ENCODE measurements at places on chromosomes 16 and 17.

DNA sequence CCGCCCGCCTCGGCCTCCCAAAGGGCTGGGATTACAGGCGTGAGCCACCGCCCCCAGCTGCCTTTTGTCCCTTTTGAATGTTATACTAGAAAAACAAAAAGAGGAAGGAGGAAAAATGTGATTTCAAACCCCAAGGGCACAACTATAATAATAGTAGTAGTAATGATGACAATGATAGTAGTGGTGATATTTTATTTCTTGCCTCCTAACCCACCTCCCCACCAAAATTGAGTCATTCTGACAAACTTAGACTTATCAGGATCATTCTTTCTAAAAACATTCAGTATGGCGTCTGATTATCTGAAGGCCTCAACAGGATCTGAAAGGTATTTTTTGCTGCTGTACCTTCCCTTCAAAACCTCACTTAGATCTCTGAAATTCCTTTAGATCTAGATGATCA is 13.6 kb downstream of the GPATCH8 start:
- no peak for DNase-seq

GRCh38 chr16:53429221-53429943 is 4.9 kb upstream of the RBL2 start:
- no peak for DNase-seq

DNA sequence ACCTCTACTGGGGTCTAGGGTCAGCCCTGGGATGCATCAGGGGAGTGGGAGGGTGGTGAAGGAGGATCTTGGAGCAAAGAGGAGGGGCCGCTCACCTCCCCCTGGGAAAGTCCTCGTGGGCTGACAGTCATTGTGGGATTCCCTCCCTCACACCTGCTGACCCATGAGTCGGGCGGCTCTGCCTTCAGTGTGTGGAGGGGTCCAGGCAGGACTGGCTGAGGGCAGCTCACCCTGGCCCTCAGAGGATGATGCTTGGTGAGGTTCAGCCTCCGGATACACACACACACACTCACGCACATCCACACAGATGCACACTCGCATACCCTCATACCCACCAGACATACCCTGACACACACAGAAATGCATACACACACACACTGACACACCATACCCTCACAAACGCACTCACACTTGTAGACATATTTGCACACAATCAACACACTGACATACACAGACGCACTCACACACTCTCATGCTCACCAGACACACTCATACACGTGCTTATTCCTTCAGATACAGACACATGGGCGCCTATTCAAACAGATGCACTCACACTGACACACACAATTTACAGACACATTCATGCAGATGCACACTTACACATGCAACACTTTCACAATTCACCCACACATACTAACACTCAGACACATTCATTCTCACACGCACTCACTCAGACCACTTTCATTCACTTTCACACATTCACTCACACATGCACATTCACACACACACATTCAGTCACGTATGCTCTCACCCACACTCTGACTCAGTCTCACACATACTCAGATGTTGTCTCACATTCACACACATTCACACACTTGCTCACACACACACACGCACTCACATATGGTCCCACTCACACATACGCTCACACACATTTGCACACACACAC is 105.1 kb upstream of the RPL38 start:
- DNase-seq = no peak

GRCh38 chr16:1830213-1830612 is 3.2 kb downstream of the FAHD1 start:
- DNase-seq = no peak

GRCh38 chr16:7090628-7091115 is 242.0 kb upstream of the RBFOX1 start:
- no peak for DNase-seq

DNA sequence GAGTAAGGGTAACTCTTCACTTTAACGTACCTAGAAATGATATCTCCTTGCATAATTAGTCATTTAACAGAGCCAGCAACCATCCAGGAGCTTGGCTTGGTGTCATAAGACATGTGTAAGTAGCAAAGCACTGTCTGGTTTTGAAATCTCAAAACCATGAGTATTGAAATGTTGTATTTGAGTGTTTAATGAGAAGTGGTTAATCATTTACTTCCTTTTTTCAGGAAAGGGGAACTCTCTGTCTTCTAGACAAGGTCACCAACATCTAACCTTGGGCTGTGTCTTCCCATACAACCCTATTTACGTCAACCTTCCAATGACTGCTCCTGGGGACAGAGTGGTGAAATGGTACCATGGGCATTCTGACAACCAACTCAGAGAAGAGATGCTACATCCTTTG is 27.1 kb downstream of the PMP22 start:
- no peak for DNase-seq

GRCh38 chr17:14448818-14449217 is 147.9 kb downstream of the HS3ST3B1 start:
- no peak for DNase-seq

GRCh38 chr17:4944163-4944553 is 4.1 kb downstream of the RNF167 start:
- DNase-seq = no peak

DNA sequence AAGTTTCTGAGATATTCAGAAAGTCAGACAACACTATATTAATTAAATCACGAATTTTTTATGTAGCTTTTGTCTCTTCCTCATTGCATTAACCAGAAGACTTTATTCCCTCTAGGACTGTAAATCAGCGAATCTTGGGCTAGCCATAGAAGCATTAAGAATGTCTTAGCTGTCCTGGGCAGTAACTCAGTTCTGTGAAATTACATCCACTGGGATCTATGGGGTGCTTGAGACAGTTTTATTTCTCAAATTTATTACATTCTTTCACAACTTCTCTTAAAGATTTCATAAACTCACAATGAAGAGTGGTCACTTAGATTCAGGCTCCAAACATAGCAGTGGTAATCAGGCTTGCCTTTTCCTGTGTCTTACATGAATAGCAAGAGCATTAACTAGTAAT is 1153.4 kb downstream of the CDH8 start:
- DNase-seq = no peak

GRCh38 chr16:20829536-20829935 is 23.2 kb downstream of the REXO5 start:
- no peak for DNase-seq

- DNase-seq = no peak
Measured at GRCh38 chr16:73483076-73483791, 435.3 kb upstream of the ZFHX3 start.

GRCh38 chr16:52967744-52968143 is 85.0 kb downstream of the CHD9NB start:
- no peak for DNase-seq

DNA sequence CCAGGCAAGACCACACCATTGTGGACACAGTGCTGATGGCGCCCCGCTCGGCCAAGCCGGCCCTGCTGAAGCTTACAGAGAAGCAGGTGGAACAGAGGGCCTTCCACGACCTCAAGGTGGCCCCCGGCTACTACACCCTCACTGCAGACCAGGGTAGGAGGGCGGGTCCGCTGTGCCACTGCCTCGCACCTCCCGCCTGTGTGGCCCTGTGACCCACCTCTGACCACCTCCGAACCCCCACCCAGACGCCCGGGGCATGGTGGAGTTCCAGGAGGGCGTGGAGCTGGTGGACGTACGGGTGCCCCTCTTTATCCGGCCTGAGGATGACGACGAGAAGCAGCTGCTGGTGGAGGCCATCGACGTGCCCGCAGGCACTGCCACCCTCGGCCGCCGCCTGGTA is 21.1 kb downstream of the ITGB4 start:
- no peak for DNase-seq
